ENCODE measurements at places on chromosomes 2 and 18. TPM values are rescaled to one million over a fixed set of nuclear protein-coding genes. Genes with fewer than 3 reads are reported as not detected.

GRCh38 chr2:60621688-60622429 is 68.4 kb upstream of the BCL11A start:
- no peak for DNase-seq

DNA sequence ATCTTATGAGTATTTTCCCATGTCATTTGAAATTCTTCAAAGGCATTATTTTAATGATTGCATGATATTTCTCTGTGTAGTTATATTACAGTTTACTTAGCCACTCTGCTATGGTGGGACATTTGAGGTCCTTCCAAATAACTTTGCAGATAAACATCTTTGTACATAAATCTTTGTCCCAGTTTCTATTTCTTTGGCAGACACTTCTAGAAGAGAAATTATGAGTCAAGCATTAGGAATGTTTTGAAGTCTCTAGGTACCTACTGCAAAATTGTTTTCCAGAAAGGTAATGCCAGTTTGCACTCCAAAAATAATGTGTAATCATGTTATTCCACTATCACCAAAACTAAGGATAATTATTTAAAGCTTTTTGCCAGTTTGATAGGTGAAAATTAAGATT is 149.7 kb downstream of the EN1 start:
- DNase-seq: peak; percentile 34

DNA sequence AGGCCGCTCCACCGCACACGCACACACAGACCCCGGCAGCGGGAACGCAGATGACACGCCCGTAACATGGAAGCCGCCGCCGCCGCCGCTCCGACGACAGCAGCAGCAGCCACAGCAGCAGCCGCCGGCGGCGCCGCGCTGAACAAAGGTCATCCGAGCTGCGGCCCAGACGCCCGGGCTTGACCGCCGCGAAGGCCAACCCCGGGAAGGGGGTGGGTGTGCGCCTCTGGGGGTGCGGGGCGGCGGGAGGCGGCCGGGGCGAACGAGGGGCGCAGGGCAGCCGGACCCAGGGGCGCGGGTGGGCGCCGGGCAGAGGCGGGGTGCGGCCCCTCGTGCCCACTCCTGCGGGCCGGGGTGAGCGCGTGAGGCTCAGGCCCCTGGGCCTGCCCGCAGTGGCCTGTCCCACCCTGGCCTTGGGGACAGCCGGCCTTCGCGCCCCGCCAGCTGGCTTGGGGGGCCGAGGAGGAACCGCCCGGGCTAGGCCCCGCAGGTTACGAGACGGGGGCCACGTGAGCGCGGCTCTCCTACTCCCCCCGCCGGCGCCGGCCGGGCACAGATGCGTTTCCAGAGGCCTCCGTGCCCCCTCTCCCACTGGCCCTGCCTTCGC is 1.0 kb upstream of the ZNF532 start:
- no peak for DNase-seq

DNA sequence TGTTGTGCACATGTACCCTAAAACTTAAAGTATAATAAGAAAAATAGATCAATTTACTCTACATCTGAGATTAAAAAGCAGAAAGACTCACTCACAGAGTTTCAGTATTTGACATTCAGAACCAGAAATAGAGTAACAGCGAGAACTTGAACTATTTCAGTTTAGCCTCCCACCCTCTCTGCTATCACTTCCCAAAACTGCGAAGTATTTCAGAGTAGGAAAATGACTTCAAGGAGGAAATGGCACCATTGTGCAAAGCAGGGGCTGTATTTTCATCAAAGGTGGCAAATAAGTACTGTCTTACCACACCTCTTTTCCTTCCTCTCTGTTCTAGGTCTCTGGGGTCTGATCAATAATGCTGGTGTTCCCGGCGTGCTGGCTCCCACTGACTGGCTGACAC is 13.6 kb downstream of the DHRS9 start:
- no peak for DNase-seq

DNA sequence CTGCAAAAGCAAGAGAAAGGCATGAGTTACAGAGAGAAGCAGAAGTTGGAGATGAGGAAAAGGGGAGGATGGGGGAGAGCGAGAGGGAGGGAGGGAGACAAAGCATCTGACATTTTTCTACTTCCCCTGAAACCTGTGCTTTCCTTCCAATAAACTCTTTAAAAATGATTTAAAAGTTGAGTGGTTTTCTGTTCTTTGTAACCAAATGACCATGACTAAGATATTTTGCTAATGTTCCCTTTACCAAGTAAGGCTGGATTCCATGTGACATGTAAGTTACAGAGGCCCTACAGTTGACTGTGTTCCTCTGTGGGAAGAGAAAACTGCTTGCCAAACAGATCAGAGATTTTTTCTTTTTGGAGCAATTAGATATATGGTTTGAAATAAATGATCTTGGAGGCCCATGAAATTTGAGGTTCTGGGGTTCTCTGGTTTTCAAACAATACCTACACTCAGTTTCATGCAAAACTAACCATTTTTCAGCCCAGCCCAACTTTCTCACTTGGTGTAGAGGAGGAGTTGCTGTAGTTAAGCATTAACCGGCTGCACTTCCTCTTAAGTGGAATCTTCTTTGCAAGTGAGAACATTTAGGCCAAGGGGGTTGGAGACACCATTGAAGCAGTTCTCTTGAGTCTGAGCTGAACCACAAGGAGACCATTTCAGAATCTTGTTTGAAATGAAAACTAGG is 34.5 kb downstream of the INSIG2 start:
- DNase-seq: no peak

DNA sequence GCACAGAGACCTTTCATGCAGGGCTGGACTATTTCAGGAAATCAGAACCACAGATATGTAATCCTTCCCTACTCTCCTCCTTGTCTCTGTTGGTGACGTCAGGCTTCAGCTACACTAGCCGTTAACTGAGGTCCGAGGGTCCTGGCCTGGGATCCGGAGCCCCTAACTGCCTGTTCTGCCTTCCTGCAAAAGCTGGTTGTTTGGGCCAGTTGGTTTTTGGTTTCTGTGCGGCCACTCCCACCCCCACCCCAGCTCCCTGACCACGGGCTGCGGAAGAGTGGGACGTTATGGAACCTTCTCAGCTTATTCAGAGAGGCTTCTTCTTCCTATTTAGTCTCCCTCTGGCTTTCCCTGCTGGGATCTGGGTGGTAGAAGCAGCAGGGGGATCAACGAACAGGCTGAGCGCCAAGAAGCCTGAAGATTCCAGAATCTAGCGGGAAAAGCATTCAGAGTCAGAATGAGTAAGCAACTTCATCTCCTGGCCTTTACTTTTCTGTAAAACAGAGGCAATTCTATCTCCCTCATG is 49.3 kb upstream of the ROCK2 start:
- no peak for DNase-seq

- DNase-seq: no peak
These were observed 176.6 kb downstream of the GFPT1 start for GRCh38 chr2:69210385-69210784.

- DNase-seq: no peak
These were observed 86.0 kb downstream of the TTC32 start for GRCh38 chr2:19815746-19816145.

DNA sequence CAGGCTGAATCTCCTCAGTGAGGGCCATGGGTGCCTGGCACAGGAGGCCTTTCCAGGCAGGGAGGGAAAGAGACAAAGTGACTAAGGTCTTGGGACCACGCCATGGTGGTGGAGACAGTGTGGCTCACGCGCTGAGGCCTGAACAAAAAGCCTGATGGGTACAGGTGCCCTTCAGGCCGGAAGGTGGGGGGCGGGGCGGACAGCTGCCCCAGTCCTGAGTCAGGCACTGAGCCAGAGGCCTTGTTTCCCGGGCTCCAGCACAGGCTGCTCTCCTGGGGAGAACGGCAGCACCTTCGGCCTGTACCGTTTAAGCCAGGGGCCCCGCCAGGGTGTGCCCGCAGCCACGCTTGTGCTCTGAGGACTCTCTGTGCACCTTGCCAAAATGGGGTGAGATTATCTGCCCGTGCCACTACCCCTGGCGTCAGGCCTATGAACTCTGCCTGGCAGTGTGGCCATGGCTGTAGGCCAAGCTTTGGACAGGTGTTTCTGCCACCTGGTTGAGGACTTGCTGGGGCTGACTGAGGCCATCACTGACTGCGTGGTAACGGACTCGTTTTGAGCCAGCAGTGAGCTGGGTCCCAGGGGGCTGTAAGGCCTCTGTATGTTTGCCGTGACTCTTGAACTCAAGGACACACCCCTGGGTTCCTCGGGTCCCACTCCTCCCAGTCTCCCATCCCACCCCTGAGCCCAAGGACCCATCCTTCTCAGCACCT is 31.7 kb upstream of the DNMT3A start:
- DNase-seq: no peak

DNA sequence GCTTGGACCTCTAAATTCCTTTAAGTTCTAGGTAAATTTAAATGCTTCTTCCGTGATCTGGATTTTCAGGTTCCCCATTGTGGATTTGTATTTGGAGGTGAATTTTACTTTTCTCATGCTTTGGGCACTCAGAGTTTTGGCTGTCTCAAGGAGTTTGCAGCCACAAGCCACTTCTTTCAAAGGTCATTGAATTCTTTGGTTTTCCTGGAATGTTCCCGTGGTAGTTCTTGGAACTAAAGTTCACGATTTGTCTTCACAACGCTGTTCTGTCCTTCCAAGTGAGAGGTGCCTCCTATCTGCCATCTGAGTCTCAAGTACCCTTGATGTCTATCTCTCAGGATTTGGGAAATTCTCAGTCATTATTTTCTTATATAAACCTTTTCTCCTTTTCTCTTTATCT is 1438.7 kb upstream of the ZEB2 start:
- no peak for DNase-seq

DNA sequence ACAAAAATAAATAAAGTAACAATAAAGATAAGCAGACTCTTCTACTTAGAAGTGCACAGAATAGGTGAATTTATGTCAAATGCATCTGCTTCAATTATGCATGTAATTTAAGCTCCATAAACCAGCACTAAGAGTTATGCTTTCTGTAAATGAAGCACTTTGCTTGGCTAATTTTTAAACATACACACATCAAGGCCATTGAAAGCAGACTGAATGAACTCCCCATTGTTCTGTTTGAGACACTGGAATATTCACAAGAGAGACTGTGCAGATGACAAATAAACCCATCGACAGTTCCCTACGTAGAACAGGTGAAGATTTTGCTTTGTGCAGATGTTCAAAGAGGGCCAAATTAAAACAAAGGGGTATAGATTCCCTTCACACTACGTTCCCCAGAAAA is 133.4 kb downstream of the PID1 start:
- no peak for DNase-seq

DNA sequence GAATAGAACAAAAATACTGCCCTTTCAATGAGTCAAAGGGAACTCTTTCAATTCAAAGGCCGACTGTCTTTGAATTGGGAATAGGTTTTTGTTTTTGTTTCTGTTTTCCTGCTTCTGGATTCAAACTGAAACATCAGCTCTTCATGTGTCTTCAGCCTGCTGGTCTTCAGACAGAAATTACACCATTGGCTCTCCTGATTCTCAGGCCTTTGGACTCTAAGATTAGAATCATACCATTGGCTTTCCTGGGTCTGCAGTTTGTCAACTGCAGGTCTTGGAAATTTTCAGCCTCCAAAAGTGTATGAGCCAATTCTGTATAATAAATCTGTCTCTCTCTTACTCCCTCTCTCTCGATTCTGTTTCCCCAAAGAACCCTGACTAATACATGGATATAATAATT is 31.1 kb downstream of the CTLA4 start:
- no peak for DNase-seq

The ACMSD gene
- not detected for total RNA-seq

The IL1B gene
- total RNA-seq: not detected

The PCGF1 gene
- 17.0 TPM for total RNA-seq

The DUSP2 gene
- 17.7 TPM for total RNA-seq

The PSMG2 gene
- 149 TPM for total RNA-seq
